A549 treated with Hydrocortisone at 1 μM for 4 hours (cell line): ENCODE measurements at places on chromosomes 6 and 20. TPM values are rescaled to one million over a fixed set of nuclear protein-coding genes. Genes with fewer than 3 reads are reported as not detected.

The CST1 gene
- total RNA-seq: 0.67 to 1.7 TPM (median 0.98 TPM) in 5 replicates

The MEP1A gene
- 0.05 TPM in 1 of 5 replicates, not detected in the others for total RNA-seq

The CHMP4B gene
- 140 to 159 TPM (median 152 TPM) in 5 replicates for total RNA-seq

The EFCAB8 gene
- not detected in 5 replicates for total RNA-seq

The HLA-G gene
- not detected in 5 replicates for total RNA-seq

The ACSS1 gene
- total RNA-seq: 16.1 to 18.5 TPM (median 17.3 TPM) in 5 replicates

The C20orf204 gene
- total RNA-seq: 0.23 to 0.52 TPM (median 0.32 TPM) in 5 replicates

The GSTA4 gene
- 7.8 to 9.8 TPM (median 8.5 TPM) in 5 replicates for total RNA-seq

The PTCRA gene
- total RNA-seq: not detected in 5 replicates

The FOXA2 gene
- 13.3 to 18.2 TPM (median 17.3 TPM) in 5 replicates for total RNA-seq

The PDYN gene
- total RNA-seq: not detected in 5 replicates

The HLA-DRB5 gene
- not detected in 5 replicates for total RNA-seq

The HSPA12B gene
- total RNA-seq: 0.43 to 0.70 TPM (median 0.54 TPM) in 5 replicates

The ZSCAN16 gene
- 3.1 to 5.4 TPM (median 4.2 TPM) in 5 replicates for total RNA-seq

The NEURL2 gene
- 0.72 to 1.2 TPM (median 0.95 TPM) in 5 replicates for total RNA-seq

The FOXC1 gene
- total RNA-seq: 4.7 to 6.8 TPM (median 6.4 TPM) in 5 replicates
